ENCODE measurements at places on chromosomes 16 and 17.

- peak; percentile 21 for DNase-seq
Observed at GRCh38 chr16:78128913-78129312, 29.5 kb downstream of the WWOX start.

- no peak for DNase-seq
Observed at GRCh38 chr17:69851736-69852135, 223.3 kb upstream of the KCNJ16 start.

DNA sequence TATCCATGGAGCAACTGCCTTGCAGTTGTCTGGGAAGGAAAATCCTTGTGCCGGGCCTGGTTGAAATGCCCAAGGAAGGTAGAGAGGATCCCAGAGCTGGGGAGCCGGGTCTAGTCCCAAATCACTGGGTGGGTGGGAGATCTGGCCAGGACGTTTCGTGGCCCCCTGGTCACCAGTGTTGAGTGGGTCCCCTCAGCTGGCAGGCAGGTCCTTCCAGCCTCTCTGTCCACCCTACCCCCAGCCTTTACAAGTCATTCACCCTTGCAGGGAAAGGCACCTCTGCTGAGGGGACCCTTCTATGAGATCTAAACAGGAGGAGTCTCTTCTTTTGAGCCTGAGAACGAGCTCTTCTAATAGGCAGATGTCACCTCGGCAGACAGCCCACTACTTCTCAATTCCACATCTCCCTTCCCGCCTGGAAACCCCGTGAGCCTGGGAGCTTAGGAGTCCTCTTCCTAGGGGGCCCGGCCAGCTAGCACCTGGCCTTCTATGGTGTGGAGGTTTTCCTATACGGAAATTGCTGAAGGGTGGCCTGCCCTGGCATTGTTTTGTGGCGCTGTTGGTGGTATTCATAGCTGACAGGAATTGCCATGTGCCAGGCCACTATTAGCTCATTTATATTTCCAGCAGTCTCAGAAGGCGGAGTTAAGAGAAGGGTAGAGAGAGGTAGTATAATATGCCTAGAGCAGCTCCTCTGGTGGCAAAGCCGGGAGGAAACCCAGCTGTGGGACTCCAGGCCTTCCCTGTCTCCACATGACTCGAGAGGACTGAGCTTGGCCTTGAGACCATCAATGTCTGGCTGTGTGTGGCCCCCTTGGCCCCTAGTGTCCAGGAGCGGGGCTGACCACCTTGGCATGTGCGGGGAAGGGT is 13.3 kb downstream of the MPRIP start:
- peak; percentile 24 for DNase-seq

- DNase-seq = no peak
Observed at GRCh38 chr16:46982335-46982734, 8.9 kb upstream of the DNAJA2 start.

DNA sequence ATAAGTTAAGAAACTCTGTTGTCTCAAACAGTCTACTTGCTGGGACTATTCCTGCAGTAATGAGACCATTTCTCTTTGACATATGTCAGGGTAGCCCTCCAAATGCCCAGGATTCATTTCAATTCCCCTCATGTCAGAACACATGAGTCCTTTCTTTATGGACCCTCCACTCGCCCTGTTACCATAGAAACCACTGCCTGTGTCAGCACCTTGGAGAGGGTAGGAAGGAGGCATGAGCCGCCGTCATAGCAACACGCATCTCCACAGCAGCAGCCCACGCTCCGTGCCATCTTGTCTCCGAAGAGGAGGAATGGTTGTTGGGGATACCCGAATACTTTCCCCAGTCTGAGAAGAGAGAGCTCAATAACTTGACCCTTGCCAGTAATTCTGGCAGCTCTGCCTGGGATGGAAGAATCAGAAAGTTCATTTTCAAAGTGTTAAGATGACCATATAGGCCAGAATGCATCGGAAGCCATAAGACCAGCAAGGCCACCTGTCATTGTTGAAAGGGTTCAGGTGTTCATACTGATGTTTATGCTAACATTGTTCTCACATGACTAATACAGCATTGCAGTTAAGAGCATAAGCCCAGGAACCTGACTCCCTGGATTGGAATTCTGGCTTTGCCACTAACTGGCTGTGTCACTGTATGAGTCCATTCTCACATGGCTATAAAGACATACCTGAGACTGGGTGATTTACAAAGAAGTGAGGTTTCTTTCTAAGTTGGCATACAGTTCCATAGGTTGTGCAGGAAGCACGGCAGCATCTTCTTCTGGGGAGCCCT is 141.3 kb downstream of the ABCC12 start:
- peak; percentile 70 for DNase-seq

DNA sequence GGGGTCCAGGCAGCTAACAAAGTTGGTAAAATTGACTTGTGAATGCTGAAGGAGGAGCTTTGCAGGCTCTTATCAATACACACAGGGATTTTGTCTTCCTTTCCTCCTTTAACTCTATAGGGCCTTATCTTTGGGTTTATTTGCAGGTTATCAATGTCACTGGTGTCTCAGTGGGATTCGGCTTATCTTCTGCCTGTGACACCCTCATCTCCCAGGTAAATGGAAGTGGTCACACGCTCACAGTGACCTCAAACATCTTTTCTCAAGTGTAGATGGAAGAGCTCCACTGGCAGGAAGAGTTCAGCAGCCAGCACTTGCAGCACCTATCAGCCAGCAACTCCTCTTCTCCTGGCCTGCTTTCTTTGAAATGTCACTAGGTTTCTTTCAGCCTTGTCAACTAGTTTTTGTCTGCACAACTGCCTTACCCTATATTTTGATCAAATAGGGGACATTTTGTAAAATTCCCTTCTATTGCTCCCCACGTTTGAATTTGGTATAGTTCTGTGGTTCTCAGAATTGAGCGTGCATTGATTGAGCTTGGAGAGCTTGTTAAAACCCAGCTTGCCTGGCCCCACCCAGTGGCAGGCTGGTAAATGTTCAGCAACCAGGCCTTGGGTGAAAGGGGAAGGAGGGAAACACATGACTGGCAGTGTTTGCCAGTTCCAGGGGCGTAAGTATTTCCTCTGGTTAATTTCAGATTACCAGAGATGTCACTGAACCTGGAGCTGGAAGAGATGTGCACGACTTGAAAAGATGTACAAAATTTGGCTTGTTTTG is 12.8 kb downstream of the SLC47A1 start:
- peak; percentile 34 for DNase-seq

GRCh38 chr16:70735141-70735979 is 49.5 kb upstream of the MTSS2 start:
- DNase-seq = peak; percentile 82

DNA sequence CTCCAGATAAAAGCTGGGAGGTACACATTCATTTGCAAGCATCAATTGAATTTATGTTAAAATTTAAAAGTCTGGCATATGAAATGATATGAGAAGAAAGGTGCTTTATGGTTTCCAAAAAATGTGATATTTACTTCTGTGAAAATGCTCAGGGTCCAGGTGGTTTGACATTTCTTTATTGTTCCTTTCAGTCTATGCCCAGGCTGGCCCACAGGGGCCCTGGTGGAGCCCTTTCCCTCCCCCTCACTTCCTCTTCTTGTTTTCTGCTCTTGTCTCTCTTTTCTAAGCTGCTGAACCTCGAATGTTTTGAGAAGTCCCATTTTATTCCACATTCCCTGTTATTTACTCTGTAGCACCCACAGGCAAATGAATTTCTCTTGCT is 127.8 kb downstream of the HS3ST3B1 start:
- DNase-seq = no peak

DNA sequence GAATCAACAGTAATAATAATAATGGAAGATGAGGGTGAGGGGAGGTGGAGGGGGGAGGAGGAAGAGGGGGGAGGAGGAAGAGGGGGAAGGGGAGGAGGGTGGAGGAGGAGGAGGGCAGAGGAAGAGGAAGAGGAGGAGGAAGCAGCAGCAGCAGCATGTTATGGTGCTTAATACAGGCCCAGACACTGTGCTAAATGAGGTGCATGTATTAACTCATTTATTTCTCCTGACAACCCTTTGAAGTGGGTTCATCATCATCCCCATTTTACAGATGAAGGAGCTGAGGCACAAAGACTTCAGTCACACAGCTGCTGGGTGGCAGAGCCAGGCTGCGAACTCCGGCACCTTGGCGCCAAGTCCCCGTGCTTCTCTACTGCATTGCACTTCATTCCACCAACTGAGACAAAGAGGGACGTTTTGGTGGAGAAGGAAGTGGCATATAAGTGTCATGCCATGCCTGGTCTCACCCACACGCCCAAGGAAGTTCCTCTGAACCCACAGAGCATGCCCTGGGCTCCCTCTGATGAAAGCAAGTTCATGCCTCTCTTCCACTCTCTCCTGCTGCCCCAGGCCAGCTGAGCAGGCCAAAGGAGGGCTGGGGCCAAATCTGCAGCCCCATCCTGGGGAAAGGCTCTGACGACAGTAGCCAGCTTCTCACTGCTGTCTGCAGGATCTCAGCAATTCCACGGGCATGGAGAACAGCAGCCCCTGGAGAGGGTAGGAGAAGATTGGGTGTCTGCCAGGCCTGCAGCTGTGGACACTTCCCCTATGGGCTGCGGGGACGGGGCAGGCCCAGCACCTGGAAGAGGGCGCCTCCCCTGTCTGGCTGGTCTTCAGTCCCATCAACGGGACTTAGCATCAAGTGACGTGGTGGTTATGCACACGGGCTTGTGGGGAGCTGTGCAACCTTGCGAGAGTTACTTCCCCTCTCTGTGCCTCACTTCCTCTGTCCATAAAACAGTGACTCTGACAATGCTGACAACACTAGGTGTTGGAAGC is 21.8 kb downstream of the XYLT1 start:
- no peak for DNase-seq

- DNase-seq = peak; percentile 53
Observed at GRCh38 chr17:64504769-64505339, 1.2 kb downstream of the DDX5 start.

DNA sequence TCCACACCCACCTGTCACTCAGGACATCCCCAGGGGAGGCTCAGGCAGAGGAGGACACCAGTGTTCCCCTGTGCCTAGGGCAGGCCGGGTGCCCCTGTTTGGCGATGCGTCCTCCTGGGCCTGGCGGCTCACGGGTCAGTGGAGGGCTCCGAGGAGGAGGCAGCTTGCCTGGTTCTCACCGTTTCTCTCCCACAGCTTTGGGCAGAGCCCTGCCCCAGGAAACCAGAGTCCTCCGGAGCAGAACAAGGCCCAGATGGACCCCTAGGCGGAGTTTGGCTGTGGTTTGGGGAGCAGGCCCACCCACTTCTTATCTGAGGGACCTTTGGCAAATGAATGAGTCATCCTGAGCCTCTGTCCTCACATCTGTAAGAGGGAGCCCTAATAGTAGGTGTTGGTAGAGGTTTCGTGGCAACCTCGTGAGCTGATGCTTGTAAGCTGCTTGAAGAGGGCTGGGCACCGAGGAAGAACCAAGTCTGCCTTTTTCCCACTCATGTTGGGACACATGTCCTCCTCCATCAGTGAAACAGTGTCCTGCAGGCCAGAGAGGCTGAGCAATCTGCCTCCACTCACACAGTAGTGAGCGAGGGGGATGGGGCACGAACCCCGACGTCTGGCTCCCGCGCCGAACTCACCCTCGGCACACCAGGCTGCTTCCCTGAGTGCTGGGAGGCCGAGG is 247.0 kb upstream of the CIBAR2 start:
- DNase-seq = peak; percentile 67

DNA sequence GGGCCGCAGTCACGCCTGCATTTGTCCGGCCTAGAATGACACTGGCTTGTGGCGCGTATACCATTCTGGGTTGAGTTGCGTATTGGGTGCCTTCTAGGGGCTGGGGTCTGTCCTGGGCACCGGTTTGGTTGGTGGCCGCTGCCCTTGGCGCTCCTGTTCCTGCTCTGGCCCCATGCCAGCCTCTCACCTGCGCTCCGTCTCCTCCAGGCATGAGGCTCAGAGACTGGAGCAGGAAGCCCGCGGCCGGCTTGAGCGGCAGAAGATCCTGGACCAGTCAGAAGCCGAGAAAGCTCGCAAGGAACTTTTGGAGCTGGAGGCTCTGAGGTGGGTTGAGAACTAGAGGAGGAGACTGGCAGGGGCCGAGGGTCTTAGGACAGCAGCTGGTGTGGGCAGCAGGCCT is 17.4 kb downstream of the CDIPT start:
- no peak for DNase-seq

DNA sequence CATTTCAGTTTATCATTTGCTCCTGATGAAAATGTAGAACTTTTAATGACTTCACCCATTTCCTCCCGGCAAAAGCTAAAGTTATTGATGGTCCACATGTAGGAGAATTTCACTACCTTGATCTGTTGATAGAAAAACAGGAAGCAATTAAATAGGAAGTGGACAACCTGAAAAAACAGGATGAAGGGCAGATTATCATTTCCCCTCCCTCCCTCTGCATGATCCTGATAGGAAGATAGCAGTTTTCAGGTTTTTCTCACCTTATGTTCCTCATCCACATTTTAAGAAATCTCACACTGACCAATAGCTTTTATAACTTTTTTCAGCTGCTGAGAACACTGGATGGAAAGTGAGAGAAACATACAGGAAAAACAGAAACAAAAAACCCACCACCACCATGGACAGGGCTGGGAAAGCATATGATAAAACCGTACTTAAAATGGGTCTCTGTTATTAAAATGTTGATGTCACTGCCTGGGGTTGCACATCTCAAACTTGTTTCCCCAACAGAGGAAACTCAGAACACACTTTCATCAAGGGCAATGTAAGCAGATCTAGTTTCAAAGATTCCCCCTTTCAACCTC is 46.4 kb downstream of the NXPH3 start:
- no peak for DNase-seq

DNA sequence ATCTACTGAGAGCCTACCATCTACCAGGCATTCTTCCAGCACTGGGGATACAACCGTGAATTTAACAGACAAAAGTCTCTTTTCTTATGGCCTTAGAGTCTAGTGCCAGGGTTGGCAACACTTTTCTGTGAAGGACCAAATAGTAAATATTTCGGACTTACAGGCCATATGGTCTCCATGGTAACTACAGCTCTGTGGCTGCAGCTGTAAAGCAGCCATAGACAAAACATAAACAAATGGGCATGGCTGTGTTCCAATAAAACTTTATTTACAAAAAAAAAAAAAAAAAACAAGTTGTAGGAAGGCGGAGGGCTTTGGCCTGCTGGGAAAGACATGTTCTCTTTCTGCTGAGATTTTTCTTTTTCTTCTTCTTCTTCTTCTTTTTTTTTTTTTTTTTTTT is 98.7 kb downstream of the ABCC12 start:
- DNase-seq = no peak

GRCh38 chr17:83062818-83063671 is 16.4 kb upstream of the METRNL start:
- no peak for DNase-seq

DNA sequence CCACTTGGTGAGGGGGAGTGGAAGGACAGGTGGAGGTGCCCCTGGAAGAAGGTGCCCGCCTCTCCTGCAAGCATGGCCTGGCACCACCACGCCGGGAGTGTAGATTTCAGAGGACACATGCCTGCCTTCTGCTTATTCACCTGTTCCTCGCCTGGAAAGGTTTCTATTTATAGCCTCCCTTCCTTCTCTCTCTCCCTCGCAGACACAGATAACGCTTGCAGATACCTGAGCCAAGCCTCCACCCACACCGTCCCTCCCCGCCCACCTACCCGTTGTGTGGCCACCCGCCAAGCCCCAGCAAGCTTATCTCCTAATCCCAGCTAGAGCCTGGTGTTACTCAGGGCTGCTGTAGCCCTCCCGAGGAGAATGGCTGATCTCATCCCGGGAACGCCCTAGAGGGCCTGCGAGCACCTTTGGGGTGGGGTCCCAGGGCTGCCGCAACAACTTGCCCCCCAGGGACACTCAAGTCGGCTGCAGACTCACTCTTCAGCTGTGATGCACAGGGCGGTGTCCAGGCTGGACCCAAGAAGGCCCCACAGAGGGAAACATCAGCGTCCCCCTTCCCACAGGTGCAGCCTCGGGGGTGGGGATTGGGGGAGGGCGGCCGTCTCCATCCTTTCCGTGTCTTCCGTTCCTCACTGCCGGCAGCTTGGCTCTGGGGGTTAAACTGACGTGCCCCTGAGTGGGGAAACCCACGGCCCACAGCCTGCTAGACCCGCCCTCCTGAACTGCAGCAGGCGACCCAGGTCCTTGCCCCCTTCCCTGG is 1.9 kb upstream of the SNAI3 start:
- no peak for DNase-seq
